A549 treated with ZK216348 at 1 μM for 4 hours (cell line): ENCODE measurements at places on chromosomes 1 and 21. TPM values are rescaled to one million over a fixed set of nuclear protein-coding genes. Genes with fewer than 3 reads are reported as not detected.

UTS2 gene
- not detected in 5 replicates for total RNA-seq

SLC45A3 gene
- total RNA-seq: 3.8 to 6.7 TPM (median 6.2 TPM) in 5 replicates

C1orf116 gene
- total RNA-seq: 3.6 to 7.4 TPM (median 5.8 TPM) in 5 replicates

PTPN22 gene
- total RNA-seq: not detected in 5 replicates

PAX7 gene
- total RNA-seq: 0.39 to 1.1 TPM (median 0.73 TPM) in 5 replicates

NTNG1 gene
- not detected in 5 replicates for total RNA-seq

CYP4X1 gene
- not detected in 5 replicates for total RNA-seq

PLPPR4 gene
- not detected in 5 replicates for total RNA-seq

HSD3B2 gene
- not detected in 5 replicates for total RNA-seq

LGALS8 gene
- 28.2 to 49.4 TPM (median 31.8 TPM) in 5 replicates for total RNA-seq

GPN2 gene
- 21.6 to 34.0 TPM (median 25.9 TPM) in 5 replicates for total RNA-seq

SELL gene
- 0.19 to 0.45 TPM (median 0.22 TPM) in 4 of 5 replicates, not detected in the other for total RNA-seq

KPRP gene
- total RNA-seq: not detected in 5 replicates

BSND gene
- total RNA-seq: not detected in 5 replicates

KCNT2 gene
- 0.08 to 0.10 TPM in 2 of 5 replicates, not detected in the others for total RNA-seq

AMY1A gene
- total RNA-seq: not detected in 5 replicates

GREM2 gene
- total RNA-seq: 0.08 to 0.21 TPM (median 0.18 TPM) in 5 replicates

ALX3 gene
- total RNA-seq: not detected in 5 replicates

B3GALT2 gene
- not detected in 5 replicates for total RNA-seq

OLIG2 gene
- not detected in 5 replicates for total RNA-seq

TDRD10 gene
- total RNA-seq: not detected in 5 replicates

ZNHIT6 gene
- 15.5 to 25.0 TPM (median 18.8 TPM) in 5 replicates for total RNA-seq

OSCP1 gene
- total RNA-seq: 4.4 to 6.1 TPM (median 5.4 TPM) in 5 replicates

CZIB gene
- total RNA-seq: 27.4 to 37.1 TPM (median 29.2 TPM) in 5 replicates

TFF3 gene
- not detected in 5 replicates for total RNA-seq

HSD11B1 gene
- total RNA-seq: 0.12 to 0.44 TPM in 2 of 5 replicates, not detected in the others

GRHL3 gene
- total RNA-seq: 0.52 to 1.3 TPM (median 0.70 TPM) in 5 replicates

PTPRC gene
- not detected in 5 replicates for total RNA-seq

FLG2 gene
- total RNA-seq: not detected in 5 replicates

EPHA2 gene
- 77.4 to 149 TPM (median 141 TPM) in 5 replicates for total RNA-seq

ZBTB7B gene
- 23.6 to 45.7 TPM (median 42.3 TPM) in 5 replicates for total RNA-seq

MORC3 gene
- 5.1 to 8.3 TPM (median 7.3 TPM) in 5 replicates for total RNA-seq

CD1D gene
- total RNA-seq: 0.06 to 0.14 TPM in 2 of 5 replicates, not detected in the others

AADACL4 gene
- not detected in 5 replicates for total RNA-seq

SLC6A9 gene
- 9.0 to 21.2 TPM (median 16.9 TPM) in 5 replicates for total RNA-seq

ITLN1 gene
- total RNA-seq: not detected in 5 replicates

GBP7 gene
- total RNA-seq: not detected in 5 replicates

CTSS gene
- 14.5 to 19.6 TPM (median 17.9 TPM) in 5 replicates for total RNA-seq
